Natural killer cell (primary cell): ENCODE measurements at places on chromosomes 12 and 14. TPM values are rescaled to one million over a fixed set of nuclear protein-coding genes. Genes with fewer than 3 reads are reported as not detected.

The RERG gene
- total RNA-seq, result not detected

- DNase-seq, result peak; percentile 87
- no peak overlapping the region for H3K4me3 ChIP-seq
Observed at GRCh38 chr14:75654127-75654732, 6.4 kb downstream of the ERG28 start.

DNA sequence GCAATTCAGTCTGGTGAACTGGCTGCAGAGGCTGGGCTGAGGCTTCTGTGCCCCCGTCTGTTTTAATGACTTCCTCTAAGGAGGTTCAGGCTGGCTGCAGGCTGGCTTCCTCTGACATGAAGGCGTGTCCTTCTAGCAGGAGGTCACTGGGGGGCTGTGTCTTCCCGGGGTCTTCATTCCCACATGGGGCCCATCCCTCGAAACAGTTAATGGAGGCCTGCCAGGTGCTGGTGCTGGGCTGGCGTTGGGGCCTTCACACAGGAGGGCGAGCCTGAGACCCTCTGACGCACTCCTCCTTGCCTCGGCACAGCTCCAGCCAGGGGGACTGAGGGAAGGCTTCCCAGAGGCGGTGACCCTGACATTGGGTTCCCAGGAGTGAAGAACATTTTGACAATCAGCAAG, 57.7 kb upstream of the DLK1 start:
- no peak for DNase-seq
- H3K36me3 ChIP-seq, result no peaks in the 10 kb centered on the region
- H3K27me3 ChIP-seq, result peaks cover 10% of the 10 kb centered on the region
- H3K4me3 ChIP-seq, result no peak overlapping the region

DNA sequence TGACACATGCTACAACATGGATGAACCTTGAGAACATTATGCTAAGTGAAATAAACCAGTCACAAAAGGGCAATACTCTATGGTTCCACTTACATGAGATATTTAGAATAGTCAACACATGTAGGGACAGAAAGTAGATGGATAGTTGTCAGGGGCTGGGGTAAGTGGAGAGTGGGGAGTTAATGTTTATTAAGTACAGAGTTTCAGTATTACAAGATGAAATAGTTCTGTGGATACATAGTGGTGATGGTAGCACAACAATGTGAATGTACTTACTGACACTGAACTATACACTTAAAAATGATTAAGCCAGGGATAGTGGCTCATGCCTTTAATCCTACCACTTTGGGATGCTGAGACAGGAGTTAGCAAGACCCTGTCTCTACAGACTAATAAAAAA, 8.7 kb downstream of the NUP107 start:
- DNase-seq, result no peak
- no peak overlapping the region for H3K4me3 ChIP-seq
- H3K27me3 ChIP-seq, result no peaks in the 10 kb centered on the region
- no peak overlapping the region for H3K27ac ChIP-seq
- H3K36me3 ChIP-seq, result peaks cover 60% of the 10 kb centered on the region

The APEX1 gene
- 74.9 TPM for total RNA-seq
